ENCODE measurements at places on chromosomes 3 and 15.

- DNase-seq, result no peak
Observed at GRCh38 chr3:173709026-173709425, 311.5 kb downstream of the NLGN1 start.

GRCh38 chr15:37122703-37123102, 22.4 kb upstream of the MEIS2 start:
- DNase-seq, result peak; percentile 84

- no peak for DNase-seq
Observed at GRCh38 chr3:179158336-179159039, 10.3 kb downstream of the PIK3CA start.

DNA sequence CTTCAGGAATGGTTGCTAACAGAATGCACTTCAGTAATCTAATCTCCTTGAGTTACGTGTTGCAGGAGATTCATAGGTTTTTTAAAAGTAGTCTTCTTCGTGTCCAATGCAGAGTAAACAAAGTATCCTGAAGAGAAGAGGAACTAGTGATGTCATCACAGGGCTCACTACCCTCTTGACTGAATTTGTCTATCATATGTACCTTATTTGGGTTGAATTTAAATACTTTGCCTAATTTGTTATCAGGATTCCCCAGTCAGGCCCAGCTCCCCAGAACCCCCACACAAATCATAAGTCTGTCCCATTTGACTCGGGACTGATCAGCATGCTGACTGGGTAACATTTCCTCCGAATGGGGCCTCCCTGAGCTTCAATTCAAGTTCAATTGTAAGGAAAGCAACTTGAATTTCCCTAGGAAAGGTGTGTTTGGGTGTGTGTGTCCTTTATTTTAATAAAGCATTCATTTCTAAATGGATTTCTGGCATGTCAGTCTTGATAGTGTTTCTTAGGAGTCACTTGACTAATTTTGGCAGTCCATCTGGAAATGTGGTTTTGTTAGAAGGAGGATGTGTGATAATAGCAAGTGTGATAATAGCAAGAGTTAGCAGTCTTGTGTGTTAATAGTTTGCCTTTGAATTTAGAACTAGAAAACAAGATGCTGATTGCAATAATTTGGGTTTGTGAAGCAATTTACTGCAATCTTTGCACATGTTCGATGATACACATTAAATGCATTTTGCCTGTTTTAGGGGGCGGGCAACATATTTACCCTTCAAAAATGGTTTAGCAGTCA, 21.9 kb downstream of the OXNAD1 start:
- no peak for DNase-seq

GRCh38 chr3:9749296-9749644, 482 bp upstream of the OGG1 start:
- DNase-seq, result no peak

Measured in NCI-H524 (cell line).